Prostate gland (tissue), 2 donors: ENCODE measurements at places on chromosomes 13 and 19. TPM values are rescaled to one million over a fixed set of nuclear protein-coding genes. Genes with fewer than 3 reads are reported as not detected.

- no peak for DNase-seq
Measured at GRCh38 chr19:9014803-9015202, 4.6 kb upstream of the MUC16 start.

- DNase-seq: peak; percentile 51
Measured at GRCh38 chr13:110714797-110715394, 1.4 kb downstream of the ING1 start.

- no peak for DNase-seq
Measured at GRCh38 chr13:35854286-35854685, 276.9 kb downstream of the DCLK1 start.

GRCh38 chr13:63050287-63050686, 1634.6 kb upstream of the PCDH20 start:
- no peak for DNase-seq

- DNase-seq: no peak
Measured at GRCh38 chr19:28956421-28956820, 256.5 kb downstream of the UQCRFS1 start.

GRCh38 chr19:55400281-55401087, 7.1 kb downstream of the UBE2S start:
- DNase-seq: no peak

GRCh38 chr13:36848199-36848982, 29.4 kb downstream of the RFXAP start:
- no peak for DNase-seq

DNA sequence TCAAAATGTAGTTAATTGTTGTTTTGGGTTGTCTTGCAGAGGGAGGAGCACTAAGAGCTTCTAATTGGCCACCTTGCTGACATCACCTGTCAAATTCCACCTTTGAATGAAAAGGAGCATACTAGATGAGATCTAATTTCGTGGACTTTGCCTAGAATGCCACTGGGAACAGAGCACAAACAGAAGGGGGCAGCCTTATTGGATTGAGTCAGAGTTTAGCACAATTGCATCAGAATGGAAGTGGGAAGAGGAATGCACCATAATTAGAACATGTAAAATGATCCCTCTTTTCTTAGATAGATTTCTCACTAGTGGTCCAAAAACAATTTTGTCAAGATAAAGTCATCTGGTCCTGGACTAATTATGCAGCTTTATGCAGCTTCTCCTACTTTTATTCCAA, 1552.2 kb downstream of the PCDH9 start:
- DNase-seq: no peak

- DNase-seq: no peak
Measured at GRCh38 chr13:94080527-94080926, 399.0 kb downstream of the DCT start.

GRCh38 chr19:38360351-38360750, 14.0 kb upstream of the PSMD8 start:
- no peak for DNase-seq

DNA sequence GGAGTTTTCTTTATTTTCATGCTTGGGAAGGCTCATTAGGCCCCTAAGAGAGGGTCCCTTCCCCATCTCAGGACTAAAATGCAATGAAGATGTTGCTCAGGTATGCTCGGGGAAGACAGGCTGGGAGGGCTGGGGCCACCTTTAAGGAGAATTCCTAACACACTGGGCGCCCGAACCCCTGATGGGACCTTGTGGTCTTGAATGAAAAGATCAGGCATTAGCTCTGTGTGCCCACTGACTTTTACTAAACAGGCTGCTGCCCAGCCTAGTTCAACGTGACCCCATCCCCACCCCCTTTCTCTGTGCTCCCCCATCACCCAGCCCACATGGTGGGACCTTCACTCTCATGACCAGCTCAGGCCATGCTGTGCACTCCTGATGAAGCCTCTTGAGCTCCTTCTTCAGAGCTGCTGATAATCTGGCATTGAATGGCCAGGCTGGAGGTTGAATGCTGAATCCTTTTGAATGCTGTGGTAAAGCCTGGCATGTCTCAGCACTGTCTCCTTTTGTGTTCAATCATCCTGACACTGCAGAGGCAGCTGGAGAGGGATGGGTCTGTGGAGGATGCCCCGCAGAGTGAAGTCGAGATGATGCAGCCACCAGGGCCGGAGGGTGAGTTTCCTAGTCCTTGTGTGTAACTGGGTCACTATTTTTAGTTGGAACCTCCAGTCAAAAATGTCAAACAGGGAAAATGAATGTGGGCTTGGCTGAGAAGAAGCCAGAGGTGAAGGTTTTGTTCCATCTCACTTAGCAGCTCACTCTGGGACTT, 209.1 kb downstream of the UQCRFS1 start:
- DNase-seq: no peak

- no peak for DNase-seq
Measured at GRCh38 chr13:19239114-19239860, 57.7 kb upstream of the TUBA3C start.

DNA sequence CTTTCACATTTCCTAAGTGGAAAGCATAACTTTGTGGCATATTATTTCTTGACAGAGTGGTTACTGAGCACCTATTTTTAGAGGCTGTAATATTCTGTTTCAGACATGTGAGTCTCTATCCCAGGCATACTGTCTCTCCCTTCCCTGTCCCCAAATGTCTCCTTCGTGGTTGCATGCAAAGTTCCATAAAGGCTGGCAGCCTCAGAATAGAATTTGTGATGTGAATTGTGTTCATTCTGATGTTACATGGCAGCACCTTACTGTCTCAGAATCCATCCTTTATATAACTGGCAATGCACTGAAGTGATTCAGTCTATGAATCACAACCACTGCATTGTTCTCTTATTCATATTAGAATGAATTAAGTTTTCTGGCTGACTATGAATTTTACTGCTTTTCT, 89.0 kb upstream of the SLC7A1 start:
- no peak for DNase-seq

GRCh38 chr13:46367617-46368327, 19.3 kb downstream of the RUBCNL start:
- no peak for DNase-seq

- no peak for DNase-seq
Measured at GRCh38 chr19:47609906-47610894, 1.3 kb downstream of the BICRA start.

GRCh38 chr19:1170938-1171754, 2.9 kb downstream of the SBNO2 start:
- no peak for DNase-seq

DNA sequence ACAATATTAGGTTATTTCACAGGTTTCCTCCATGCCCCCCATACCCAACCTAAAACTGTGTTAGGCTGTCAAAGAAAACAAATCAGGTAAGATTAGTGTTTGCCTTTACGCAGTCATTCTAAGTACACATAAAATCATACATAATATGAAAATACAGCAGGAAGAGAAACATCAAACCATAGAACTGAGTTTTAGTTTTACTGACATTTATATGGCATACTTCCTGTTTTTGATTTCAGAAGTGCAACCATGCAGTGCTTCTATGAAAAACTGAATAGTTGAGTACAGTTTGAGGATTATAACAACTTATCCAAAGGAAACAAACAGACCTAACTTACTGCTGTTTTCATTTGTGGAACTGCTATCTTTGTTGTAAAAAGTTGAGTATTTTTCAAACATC, 91.3 kb downstream of the KCNRG start:
- DNase-seq: no peak

DNA sequence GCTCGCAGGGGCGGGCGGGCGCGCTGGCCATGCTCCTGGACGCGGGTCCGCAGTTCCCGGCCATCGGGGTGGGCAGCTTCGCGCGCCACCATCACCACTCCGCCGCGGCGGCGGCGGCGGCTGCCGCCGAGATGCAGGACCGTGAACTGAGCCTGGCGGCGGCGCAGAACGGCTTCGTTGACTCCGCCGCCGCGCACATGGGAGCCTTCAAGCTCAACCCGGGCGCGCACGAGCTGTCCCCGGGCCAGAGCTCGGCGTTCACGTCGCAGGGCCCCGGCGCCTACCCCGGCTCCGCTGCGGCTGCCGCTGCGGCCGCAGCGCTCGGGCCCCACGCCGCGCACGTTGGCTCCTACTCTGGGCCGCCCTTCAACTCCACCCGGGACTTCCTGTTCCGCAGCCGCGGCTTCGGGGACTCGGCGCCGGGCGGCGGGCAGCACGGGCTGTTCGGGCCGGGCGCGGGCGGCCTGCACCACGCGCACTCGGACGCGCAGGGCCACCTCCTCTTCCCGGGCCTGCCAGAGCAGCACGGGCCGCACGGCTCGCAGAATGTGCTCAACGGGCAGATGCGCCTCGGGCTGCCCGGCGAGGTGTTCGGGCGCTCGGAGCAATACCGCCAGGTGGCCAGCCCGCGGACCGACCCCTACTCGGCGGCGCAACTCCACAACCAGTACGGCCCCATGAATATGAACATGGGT, 599 bp downstream of the ZIC2 start:
- DNase-seq: no peak

- DNase-seq: no peak
Measured at GRCh38 chr13:46665248-46665632, 112.3 kb downstream of the LRCH1 start.

- no peak for DNase-seq
Measured at GRCh38 chr13:69617587-69617986, 490.0 kb upstream of the ATXN8OS start.

DNA sequence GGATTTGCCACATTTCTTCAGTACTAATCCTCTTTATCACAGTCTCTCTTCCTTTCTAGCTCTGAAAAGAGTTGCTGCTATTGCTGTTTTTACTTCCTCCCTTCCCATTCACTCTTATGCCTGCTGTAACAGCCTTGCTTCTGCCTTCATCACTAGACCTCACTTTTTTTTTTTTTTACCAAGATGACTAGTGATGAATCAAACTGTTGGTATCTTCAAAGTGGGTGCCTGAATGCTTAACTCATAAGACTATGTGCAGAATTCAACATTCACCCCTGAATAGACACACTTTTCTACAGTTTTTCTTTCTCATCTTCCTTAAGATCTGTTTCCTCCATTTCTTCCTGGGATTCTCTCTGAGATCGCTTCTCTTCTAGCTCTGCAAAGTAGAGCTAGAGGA, 217.2 kb upstream of the HTR2A start:
- no peak for DNase-seq

DNA sequence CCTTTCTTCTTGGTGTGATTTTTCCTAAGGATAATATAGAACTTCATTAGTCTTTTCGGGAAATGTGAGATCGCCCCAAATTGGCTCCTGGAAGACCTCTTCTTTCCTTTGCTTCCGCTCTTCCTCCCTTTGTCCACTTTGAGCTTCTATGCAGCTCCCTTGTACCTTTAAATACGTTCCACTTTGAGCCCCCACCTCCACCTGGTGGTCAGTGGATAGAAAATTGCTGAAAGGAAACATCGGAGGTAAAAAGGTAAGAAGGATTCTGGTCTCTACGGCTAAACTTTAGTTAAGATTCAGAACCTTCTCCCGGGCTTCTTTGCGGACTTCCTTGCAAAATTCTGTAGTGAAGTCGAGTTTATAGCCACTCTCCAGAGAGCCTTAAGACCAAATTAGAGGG, 55.0 kb upstream of the TM9SF2 start:
- no peak for DNase-seq

DNA sequence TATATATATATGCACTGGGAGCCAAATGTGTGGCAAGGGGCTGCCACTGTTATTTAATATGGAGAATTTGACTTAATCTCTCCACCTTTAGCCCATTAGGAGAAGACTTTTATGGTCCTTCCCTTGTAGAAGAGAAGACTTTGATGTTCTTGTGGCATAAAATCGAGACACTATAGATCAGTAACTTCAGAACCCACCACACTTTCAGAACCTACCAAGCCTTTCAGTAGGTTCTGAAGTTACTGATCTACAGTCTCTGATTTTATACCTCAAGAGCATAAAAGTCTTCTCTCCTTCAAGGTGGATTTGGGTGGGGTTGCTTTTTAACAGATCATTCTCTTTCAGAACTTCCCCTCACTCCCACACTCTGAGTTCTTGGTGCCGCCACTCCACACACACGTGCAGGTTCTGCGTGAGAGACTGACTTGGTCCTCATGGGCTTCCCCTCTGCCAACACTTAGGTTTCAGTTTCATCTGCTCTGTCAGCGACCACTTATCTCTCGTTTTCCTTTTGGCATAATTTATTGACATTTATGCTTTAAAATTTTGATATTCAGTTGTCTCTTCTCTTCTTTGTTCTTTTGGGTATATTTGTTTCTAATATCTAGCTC, 213.4 kb upstream of the PCDH17 start:
- no peak for DNase-seq

- no peak for DNase-seq
Measured at GRCh38 chr19:54444737-54445136, 4.3 kb upstream of the LENG8 start.

- DNase-seq: no peak
Measured at GRCh38 chr19:2607712-2608601, 94.5 kb downstream of the GNG7 start.

- DNase-seq: no peak
Measured at GRCh38 chr19:7905859-7906258, 2.2 kb downstream of the MAP2K7 start.

- DNase-seq: no peak
Measured at GRCh38 chr13:47826471-47826870, 174.6 kb downstream of the SUCLA2 start.

DNA sequence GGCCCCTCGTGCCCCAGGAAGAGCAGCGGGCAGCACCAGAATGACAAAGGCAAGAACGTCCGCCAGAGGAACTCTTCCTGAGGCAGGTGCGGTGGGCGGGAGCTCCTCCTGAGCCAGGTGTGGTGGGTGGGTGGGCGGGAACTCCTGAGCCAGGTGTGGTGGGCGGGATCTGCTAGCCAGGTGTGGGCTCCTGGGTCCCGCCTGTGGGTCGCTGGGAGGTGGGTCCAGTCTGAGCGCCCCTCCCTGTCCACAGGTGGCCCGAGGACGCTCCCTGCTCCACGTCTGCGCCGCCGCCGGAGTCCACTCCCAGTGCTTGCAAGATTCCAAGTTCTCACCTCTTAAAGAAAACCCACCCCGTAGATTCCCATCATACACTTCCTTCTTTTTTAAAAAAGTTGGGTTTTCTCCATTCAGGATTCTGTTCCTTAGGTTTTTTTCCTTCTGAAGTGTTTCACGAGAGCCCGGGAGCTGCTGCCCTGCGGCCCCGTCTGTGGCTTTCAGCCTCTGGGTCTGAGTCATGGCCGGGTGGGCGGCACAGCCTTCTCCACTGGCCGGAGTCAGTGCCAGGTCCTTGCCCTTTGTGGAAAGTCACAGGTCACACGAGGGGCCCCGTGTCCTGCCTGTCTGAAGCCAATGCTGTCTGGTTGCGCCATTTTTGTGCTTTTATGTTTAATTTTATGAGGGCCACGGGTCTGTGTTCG, 7.0 kb upstream of the HCN2 start:
- no peak for DNase-seq

The GNG7 gene
- 22.9 TPM for total RNA-seq

The NOTCH3 gene
- total RNA-seq: 31.8 TPM

The KL gene
- 46.8 TPM for total RNA-seq

The ERICH4 gene
- not detected for total RNA-seq

The FUT2 gene
- total RNA-seq: 2.7 TPM

The TYROBP gene
- total RNA-seq: 30.6 TPM

The SHISA2 gene
- 2.6 TPM for total RNA-seq

The MAU2 gene
- total RNA-seq: 106 TPM

The DCAF15 gene
- total RNA-seq: 18.6 TPM

The ZNF358 gene
- total RNA-seq: 116 TPM

The IGFL2 gene
- total RNA-seq: not detected

The CYP4F2 gene
- 16.4 TPM for total RNA-seq

The CRB3 gene
- 23.1 TPM for total RNA-seq

The NEK5 gene
- total RNA-seq: 1.2 TPM

The ZNF681 gene
- total RNA-seq: 2.0 TPM
